RPMI7951 (cell line): ENCODE measurements at places on chromosomes 2 and 18. TPM values are rescaled to one million over a fixed set of nuclear protein-coding genes. Genes with fewer than 3 reads are reported as not detected.

The CCBE1 gene
- 9.0 and 9.9 TPM in 2 replicates for total RNA-seq

The UGT1A4 gene
- 0.12 TPM in 1 of 2 replicates, not detected in the other for total RNA-seq

The CKAP2L gene
- 47.1 and 61.9 TPM in 2 replicates for total RNA-seq

The RALBP1 gene
- 38.1 and 38.5 TPM in 2 replicates for total RNA-seq

The GPD2 gene
- total RNA-seq = 95.2 and 103 TPM in 2 replicates

The SULT1C2 gene
- not detected in 2 replicates for total RNA-seq

The ADRA2B gene
- not detected in 2 replicates for total RNA-seq

The CCDC102B gene
- total RNA-seq = 7.5 and 10.1 TPM in 2 replicates

The VPS4B gene
- total RNA-seq = 40.8 and 41.3 TPM in 2 replicates

The HDLBP gene
- 403 and 467 TPM in 2 replicates for total RNA-seq

The LPIN2 gene
- total RNA-seq = 10.8 and 11.4 TPM in 2 replicates

The ZNF385B gene
- 0.48 TPM in 1 of 2 replicates, not detected in the other for total RNA-seq

The KLHL14 gene
- total RNA-seq = not detected in 2 replicates

The C2orf81 gene
- total RNA-seq = 1.2 and 1.3 TPM in 2 replicates

The ACTG2 gene
- total RNA-seq = 2.0 and 2.9 TPM in 2 replicates

The FKBP1B gene
- 10.9 and 15.6 TPM in 2 replicates for total RNA-seq

The CRYGD gene
- total RNA-seq = not detected in 2 replicates

The LCT gene
- total RNA-seq = not detected in 2 replicates

The RBKS gene
- total RNA-seq = 1.8 and 2.8 TPM in 2 replicates

The DSG1 gene
- not detected in 2 replicates for total RNA-seq

The LYPD6B gene
- 21.6 and 25.9 TPM in 2 replicates for total RNA-seq

The NPAS2 gene
- total RNA-seq = 64.1 and 93.5 TPM in 2 replicates

The TANC1 gene
- 19.3 and 24.4 TPM in 2 replicates for total RNA-seq

The ATP8B1 gene
- total RNA-seq = 12.5 TPM in 2 replicates

The TXNDC2 gene
- 0.10 and 0.12 TPM in 2 replicates for total RNA-seq

The OBSL1 gene
- 41.5 and 42.8 TPM in 2 replicates for total RNA-seq

The NMUR1 gene
- total RNA-seq = not detected in 2 replicates

The HTR2B gene
- 1.7 TPM in 2 replicates for total RNA-seq
